ENCODE measurements at places on chromosomes 13 and 19.
A peak's percentile ranks its signal among the peaks of the same experiment; 100 is the strongest.

DNA sequence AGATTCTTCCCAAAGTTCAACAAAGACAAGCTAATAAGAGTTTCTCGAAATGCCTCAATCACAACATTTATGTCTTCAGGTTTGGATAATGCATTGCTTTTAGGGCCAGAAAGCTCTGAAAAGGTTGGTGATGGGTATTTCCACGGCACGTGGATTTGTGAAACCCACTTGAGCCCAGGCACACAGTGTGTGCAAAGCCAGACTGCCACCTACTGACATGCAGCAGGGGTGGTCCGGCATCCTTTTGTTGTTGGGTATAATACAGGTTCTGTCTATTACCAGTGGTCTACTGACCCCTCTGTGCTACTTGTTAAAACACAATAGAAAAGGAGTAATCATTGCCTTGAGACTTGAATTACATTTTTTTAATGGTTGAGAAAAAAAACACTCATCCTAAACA lies 225.6 kb downstream of the RAP2A start:
- no peak for DNase-seq

- no peak for DNase-seq
Observed at GRCh38 chr13:38202740-38203139, 146.9 kb upstream of the UFM1 start.

DNA sequence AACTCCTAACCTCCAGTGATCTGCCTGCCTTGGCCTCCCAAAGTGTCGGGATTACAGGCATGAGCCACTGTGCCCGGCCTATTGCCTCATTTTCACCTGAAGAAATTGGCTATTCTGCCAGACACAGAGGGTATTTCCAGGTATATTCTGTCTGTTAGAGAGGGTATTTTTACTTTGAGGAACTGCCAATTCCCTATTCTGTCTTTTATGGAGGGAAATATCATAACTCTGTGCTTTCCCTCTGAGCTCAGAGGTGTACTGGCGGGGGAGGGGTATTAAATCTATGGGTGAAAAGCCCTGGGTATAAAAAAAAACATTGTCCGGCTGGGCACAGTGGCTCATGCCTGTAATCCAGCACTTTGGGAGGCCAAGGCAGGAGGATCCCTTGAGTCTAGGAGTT lies 24.8 kb downstream of the TSKS start:
- no peak for DNase-seq

DNA sequence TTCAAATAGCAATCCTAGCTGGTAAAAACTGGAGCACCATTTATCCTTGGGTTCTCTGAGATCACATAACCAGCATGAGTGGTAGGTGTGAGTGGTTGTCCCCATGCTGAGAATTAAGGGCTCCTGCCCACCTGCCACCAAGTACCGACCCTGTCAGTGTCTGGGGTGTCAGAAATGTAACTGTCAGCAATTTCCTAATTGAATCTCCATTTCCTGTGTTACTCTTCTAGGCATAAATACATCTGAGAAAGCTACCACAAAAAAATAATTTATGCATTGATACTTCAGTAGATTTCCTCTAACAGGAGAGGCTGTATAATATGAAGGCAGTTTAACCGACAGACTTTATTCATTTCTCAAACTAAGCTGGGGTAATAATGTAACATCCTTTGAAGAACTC lies 25.1 kb downstream of the CPB2 start:
- DNase-seq = no peak

DNA sequence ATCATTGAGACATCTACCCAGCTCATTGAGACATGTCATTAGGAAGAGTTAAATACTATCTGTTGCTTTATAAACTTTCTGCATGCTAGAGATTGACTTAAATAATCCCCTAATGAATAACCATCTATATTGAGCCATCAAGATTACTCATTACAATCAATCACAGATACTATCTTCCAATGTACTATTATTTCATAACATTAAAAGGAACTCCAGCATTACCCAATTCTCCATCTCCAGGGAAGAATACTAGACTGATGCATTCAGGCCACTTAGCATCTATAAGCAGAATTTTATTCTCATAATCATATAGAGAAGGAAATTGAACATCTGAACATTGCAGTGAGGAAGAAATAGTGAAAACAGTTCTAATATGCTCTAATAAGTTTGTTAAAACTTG lies 8.0 kb downstream of the EPSTI1 start:
- no peak for DNase-seq

DNA sequence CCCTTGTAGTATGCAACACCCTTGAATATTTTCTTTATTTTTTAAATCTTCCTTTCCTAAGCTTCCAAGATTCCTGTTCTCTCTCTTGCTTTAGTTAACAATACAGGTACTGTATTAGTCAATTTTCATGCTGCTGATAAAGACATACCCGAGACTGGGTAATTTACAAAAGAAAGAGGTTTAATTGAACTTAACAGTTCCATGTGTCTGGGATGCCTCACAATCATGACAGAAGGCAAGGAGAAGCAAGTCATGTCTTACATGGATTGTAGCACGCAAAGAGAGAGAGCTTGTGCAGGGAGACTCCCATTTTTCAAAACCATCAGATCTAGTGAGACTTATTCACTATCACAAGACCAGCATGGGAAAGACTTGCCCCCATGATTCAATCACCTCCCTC lies 1024.3 kb downstream of the PCDH9 start:
- no peak for DNase-seq

DNA sequence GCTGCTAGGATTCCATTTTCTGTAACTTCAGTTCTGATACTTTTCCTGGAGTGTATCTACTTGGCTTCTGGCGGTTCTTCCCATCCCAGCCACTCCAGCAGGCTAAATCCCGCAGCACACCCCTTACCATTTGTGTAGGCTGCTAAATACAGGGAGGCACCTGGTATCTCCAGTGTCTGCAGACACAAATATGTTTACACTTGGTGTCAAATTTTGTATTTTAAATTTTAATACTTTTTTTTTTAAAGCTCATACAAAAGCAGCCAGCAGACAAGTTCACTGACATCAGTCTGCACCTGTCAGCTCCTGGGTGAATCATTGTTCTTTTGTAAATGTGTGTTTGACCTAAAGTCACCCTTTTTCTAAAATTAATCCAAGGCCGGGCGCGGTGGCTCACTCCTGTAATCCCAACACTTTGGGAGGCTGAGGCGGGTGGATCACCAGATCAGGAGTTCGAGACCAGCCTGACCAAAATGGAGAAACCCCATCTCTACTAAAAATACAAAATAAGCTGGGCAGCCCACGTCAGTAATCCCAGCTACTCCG lies 3.4 kb upstream of the ZSCAN4 start:
- DNase-seq = no peak

DNA sequence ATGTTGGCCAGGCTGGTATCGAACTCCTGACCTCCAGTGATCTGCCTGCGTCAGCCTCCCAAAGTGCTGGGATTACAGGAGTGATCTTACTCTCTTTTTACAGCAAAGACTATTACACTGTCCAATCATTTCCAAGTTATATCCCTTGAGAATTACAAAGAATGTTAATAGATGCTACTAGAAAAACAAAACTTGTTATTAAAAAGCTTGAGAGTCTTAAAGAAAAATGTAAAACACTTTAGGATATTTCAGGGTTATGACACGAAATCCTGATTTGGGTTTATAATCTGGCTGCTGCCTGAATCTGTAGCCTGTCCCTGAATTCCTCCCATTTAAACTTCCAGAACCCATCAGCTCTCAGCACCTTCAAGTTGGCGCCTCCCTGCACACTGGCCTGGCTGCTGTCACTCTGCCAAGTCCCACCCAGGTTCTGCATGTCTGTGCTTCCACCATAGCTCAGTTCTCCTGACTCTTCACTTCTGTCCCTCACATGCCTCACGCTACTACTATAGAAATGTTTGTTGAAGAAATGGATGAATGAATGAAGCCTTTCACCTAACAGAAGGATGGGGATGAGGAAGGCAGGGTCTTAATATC lies 55.8 kb upstream of the RFXAP start:
- DNase-seq = no peak

GRCh38 chr13:111514610-111515306 lies 194.3 kb downstream of the TEX29 start:
- DNase-seq = no peak

GRCh38 chr13:28423010-28423409 lies 71.9 kb downstream of the FLT1 start:
- peak; percentile 11 for DNase-seq

DNA sequence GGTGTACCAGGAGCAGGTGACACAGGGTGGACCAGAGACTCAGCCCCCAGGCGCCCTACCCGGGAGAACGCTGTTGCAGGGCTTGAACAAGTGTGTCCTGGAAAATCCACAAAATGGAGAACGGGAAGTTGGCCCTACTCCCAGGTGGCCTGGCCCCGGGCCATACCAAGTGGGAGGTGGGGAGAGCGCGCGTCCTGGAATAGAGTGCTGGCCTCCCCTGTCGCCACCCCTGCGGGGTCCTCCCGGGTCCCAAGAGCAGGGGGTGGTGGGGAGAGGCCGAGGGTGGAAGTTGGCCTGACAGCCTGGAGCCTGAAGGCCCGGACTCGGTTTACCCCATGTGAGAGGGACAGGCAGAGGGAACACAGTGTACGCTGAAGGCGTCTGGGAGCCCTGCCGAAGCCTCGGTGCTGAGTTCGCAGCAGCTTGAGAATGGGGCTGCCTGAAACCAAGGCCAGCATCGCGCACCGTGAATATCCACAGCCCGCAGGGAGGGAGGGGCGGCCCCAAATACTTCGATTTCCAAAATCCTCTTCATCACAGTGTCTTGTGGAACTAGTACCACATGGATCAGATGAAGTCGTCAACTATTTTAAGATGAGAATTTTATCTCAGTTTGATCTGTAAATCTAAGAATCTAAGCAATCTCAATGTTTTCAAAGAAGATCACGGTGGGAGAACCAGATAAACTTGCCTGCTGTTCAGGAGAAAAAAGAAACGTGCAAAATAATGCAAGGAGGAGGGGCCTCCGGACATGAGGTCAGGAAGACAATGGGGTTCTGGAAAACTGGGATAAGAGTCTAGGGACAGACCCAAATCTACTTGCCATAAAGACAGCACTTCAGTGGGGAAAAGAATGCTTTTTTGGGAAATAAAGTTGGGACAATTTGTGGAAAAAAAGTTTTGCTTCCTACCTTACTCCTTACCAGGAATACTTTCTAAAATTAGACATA lies 10.4 kb upstream of the KLF16 start:
- DNase-seq = no peak

- no peak for DNase-seq
Observed at GRCh38 chr19:14428882-14429416, 4.2 kb upstream of the PKN1 start.

- DNase-seq = no peak
Observed at GRCh38 chr13:111913761-111914140, 153.2 kb upstream of the SOX1 start.

GRCh38 chr13:27712421-27712820 lies 79.9 kb upstream of the GSX1 start:
- DNase-seq = no peak
